Breast epithelium (tissue), 4 donors: ENCODE measurements at places on chromosomes 3 and 15.

DNA sequence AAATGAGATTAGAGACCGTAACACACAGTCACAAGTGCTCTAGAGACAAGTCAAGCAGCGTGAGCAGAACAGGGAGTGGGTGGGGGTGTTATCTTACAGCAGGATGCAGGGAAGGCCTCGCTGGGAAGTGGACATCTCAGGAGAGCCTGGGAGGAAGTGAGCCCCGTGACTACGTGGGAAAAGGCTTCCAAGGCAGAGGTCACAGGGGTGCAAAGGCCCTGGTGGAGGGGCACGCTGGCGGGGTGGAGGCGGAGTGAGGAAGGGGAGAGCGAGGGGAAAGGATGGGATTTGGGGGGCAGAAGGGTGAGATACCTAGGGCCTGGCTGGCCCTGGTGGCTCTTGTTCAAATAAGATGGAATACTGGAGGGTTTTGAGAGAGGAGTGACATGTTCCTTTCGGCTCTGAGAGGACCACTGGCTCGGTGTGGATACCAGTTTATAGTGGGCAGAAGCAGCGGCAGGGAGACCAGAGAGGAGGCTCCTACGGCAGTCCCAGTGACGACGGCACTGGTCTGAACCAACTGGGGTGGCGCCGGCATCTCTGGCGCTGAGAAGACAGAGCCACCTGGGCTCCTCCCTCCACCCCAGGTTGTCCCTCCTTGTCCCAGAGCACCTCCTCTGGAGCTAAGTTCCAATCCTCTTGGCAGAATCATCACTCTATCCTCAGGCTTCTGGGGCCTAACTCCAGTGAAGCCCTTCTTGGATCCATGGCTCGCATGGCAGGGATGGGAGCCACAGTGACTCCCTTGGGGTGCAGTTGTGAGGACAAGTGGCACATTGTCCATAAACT, 266.2 kb upstream of the LYSMD4 start:
- DNase-seq: no peak

- DNase-seq: no peak
These were observed 7.7 kb upstream of the AADACL2 start for GRCh38 chr3:151726016-151726415.

DNA sequence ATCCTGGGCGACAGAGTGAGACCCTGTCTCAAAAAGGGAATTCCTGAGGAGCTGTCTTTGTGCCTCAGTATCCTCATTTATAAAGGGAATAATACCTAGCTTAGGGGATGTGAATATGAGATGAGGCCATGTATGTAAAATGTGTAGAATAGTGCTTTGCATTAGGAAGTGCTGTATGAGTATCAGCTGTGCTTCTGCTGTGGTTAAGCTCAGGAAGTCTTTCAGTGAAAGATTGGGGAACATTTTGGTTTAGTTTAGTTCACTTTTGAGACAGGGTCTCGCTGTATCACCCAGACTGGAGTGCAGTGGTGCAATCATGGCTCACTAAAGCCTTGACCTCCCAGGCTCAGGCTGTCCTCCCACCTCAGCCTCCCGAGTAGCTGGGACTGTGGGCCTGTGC, 10.6 kb downstream of the THUMPD3 start:
- no peak for DNase-seq

GRCh38 chr3:22885039-22885438, 318.1 kb upstream of the UBE2E2 start:
- no peak for DNase-seq

GRCh38 chr3:105798381-105798934, 70.4 kb downstream of the CBLB start:
- DNase-seq: no peak

- no peak for DNase-seq
These were observed 136.2 kb downstream of the TNIK start for GRCh38 chr3:171323938-171324536.

DNA sequence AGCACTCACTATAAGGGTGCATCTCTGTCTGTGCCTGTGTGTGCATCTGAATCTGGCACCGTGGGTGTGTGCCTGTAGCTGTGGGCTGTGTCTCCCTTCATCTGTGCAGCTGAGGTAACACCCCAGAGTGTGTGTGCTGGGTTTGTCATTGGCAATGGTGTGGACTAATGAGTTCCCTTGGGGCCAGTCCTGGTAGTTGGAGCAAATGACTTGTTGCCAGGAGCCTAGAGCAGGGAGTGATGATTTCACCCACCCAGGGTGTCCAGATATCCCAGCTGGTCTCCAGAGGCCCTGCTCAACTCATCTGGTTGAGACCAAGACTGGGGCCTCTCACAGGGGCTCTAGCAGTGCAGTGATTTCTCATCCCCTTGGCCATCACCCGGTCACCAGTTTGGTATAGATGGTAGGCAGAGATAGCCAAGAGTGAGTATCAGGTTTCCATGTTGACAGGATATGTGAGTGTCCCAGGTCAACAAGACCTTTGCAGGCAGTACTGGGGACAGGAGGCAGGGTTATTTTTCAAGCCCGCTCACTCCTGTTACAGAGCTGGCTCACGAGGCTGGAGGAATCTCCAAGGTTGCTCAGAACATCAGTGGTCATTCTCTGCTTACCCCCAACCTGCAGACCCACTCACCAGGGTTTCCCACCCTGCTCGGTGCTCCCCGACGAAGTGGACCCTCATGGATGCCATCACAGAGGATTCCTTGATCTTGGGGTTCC, 4.1 kb upstream of the HDAC11 start:
- no peak for DNase-seq

DNA sequence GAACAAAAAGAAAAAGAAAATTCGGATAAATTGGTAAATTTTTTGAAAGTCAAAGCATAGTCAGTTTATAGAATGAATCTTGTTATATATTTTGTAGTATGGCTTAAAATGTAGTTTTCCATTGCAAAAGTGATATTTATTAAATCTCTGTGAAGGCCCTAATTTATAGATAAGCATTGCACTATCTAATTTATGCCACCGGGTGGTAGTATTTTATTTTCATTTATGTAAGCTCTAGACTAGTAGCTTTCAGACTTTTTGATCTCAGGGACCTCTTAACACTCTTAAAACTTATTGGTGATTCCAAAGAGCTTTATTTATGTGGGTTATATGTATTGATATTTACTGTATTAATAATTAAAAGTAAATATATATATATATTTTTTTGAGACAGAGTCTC, 133.9 kb upstream of the LRRFIP2 start:
- DNase-seq: no peak

DNA sequence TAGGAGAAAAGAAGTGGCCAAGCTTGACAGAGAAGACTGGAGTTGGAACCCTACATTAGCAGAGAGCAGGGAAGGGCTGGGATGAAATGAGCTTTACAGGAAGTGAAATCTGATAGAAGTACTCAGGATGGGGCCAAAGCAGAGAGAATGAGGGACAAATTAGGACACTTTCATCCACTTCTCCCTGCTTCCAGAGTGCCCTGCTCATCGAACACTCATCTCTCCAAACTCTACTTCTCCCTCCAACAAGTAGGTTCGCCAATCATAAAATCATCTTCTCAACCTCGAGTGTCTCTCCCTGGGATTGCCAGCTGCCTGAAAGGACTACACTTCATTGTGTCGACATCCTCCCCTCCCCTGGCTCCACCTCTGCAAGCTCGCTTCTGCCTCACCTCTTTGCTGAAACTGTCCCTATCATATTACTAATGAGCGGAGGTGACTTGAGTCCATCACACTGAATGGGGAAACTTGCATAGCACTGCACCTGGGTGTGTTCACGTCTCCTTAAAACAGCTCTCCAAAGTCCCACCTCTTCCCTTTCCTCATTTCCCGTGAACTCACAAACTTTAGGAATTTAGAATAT, 365.8 kb downstream of the FOXP1 start:
- no peak for DNase-seq

DNA sequence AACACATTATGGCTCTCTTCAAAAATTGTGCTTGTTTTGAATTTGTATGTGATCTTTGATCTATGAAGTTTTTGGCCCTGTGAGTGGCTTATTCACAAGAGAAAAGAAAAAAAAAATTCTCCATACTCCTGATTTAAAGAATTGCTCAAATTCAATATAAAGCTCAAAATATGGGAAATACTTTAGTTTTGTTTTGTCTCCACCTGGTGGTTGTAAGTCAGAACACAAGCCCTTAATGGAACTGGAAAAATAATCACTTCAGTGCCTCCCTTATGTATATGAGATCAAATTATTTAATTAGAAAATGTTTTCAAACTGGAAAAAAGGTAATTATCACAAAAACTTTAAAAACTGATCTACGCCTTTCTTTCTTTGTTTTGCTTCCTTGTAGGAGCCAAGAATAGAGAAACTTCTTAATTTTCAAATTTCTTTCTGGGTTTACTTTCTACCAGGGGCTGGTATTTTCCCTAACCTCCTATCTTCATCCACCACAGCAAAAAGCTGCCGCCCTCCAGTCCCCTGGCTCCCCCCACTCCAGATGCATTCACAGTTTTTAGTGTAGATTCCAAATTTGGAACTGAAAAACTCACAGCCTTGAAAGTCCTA, 50.6 kb downstream of the SERP1 start:
- no peak for DNase-seq

DNA sequence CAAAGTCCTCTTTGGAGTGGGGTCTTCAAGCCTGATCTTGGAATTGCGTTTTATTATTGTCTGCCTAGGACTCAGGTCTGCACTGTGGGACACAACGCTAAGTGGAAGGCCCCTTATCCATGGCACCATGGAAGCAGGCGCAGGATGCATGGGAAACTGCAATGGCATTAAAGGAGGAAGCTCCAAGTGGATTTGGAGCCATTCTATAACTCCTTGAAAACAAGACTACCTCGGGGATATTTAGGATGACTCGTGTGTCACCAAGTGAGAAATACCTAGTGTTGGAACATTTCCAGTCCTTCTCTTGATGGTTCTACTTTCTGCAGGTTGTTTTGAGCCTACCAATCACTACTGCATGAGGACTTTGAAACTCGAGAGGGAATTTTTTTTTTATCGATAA, 126.6 kb upstream of the ZBED2 start:
- DNase-seq: no peak

- no peak for DNase-seq
These were observed 74.3 kb downstream of the DCUN1D1 start for GRCh38 chr3:182906036-182906435.

DNA sequence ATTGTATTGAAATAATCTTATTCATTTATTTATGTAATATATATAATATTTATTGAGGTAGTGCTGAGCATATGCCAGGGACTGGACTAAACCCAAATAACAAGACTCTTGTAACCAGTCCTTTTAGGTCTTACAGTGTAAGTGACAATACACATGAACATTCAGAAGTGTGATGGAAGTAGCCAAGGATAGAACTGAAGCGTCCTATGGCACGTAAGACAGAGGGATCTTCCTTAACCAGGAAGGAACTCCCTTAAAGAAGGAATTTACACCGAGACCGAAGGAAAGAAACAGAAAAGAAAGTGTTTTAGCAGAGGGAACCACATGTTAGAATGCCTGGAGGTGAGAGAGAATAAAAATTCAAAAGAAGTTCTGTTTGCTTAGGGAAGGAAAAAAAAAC, 23.6 kb upstream of the CLDN1 start:
- no peak for DNase-seq

DNA sequence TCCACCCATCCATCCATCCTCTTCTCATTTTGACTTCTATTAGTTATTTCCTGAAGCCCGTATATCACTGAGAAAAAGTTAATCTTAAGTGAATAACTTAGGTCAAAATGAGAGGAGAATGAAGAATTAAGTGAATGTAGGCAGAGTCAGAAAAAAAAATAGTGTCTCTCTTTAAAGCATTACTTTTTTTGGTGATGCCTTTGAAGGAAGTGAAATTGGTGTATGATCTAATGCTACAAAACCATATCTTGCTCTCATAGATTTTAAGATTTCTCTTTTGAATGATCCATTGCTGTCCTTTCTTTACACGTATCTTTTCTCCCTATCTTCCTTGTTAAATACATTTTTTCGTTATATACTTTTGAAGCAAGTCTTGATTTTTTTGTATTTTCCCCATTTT, 23.4 kb downstream of the FNDC3B start:
- DNase-seq: no peak

GRCh38 chr15:74977599-74977998, 17.8 kb upstream of the SCAMP5 start:
- DNase-seq: no peak

DNA sequence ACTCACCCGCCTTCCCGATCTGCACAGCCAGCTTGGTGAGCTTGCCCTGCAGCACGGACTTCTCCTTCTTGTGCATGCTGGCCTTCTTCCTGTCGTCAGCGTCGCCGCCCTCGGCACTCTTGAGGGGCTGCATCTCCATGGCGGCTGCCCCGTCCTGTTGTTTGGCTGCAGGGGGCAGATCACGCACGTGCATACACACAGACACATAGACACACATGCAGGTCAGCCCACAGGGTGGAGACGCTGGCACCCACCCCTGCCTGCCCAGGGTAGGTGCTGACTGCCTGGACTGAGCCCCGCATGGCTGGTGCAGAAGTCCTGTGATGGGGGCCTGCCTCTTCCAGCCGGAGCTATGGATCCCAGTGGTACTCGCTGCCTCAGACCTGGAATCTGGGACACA, 57.3 kb upstream of the SEC13 start:
- DNase-seq: no peak

GRCh38 chr15:70723122-70723422, 40.3 kb downstream of the UACA start:
- no peak for DNase-seq

DNA sequence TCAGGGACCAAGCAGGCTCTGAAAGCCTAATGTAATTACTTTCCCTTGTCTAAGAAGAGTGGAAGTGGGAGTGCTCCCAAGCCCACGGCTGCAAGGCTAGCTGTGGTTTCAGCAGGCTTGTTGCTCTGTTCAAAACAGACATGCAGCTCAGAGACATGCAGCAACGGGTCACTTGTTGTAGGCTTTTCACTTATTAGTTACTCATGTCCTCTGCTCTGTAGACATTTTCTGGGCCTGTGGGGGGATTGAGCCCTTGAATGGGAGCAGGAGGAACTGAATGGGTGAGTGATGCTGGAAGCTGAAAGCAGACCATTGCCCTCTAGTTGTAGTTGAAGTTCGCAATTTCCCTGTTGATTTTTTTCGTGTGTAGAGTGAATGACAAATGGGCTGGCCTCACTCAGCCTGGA, 261.9 kb upstream of the NR2E3 start:
- no peak for DNase-seq

- DNase-seq: no peak
These were observed 92.5 kb downstream of the IQSEC1 start for GRCh38 chr3:12980596-12981290.

- no peak for DNase-seq
These were observed 4.6 kb upstream of the SIN3A start for GRCh38 chr15:75455982-75456531.

DNA sequence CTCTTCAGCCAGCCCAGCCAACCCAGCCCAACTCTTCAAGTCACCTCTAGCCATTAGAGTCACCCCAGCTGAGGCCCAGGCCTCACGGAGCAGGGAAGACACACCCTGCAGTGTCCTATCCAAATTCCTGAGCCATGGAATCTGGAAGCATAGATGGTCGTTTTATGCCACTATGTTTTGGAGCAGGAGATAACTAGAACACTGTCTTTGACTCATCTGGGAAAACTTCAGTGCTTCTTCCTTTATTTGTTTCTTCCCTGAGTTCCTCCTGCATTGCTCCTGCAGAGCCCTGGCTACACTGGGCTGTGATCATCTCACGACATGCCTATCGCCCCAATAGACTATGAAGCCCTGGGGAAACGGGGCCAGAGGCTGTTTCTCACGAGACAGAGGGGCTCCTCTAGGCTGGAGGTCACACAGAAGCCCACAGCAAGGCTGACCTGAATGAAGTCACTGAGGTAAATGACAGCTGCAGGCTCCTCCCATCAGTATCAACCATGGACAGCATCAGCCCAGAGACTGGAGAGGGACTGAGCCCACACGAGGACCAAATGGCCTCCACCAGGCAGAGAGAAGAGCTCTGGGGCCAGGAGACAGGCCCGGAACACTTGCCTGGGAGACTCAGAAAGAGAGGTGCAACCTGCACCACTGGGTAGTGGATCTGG, 22.7 kb downstream of the CRABP1 start:
- DNase-seq: no peak
